Activated CD4-positive, alpha-beta T cell treated with anti-CD3 and anti-CD28 coated beads, Interleukin-2, amount 50 U/mL, for 1 hour (primary cell): ENCODE measurements at places on chromosomes 4 and X.

DNA sequence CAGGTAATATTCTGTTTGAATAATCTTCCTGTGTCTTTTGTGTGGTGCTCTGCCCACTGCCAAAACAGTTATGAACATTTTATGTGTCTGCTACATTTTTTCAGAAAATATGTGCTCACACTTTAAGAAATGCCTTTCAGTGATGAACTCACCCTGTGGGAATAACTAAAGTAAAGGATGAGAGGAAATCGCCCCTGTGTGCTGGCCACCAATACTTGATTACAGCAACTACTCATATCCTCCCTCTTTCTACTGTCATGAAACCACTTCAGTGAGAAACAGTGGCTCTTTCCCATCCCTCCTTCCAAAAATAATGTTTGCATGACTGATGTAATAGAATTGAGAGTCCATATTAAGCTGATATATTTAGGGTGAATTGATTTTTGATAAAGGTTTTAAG lies 900.9 kb downstream of the RAB28 start:
- no peak for DNase-seq

DNA sequence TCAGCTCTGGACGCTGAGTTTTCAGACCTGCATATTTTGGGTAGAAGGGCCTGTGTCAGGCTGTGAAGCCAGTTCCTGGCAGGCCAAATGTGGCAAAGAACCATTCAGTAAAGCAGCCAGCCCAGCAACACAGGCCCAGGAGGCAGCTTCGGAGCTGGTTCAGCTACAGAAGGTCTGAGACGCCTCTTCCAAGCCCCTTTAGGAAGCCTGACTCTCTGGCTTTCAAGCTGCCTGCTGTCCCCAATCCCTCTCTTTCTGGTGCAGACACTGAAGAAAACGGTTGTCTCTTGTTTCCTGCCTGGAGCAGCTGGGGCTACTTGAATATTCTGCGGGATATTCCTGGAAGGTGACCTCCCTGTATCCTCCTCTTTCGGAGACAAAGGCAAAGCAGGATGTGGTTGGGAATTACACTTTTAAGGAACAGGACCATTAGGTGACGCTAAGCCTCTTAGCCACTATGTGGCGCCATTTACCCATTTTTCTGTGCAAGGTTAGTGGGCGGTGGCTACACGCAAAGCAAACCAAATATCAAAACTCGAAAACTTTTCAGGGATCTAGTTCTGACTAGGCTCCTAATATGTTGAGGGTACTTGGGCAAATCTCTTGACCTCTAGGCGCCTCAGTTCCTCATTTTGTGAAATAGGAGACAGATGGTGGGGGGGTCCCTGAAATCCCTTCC lies 47.2 kb upstream of the LAS1L start:
- DNase-seq: peak; percentile 49

- DNase-seq: no peak
Measured at GRCh38 chrX:123617007-123617406, 115.8 kb downstream of the THOC2 start.

DNA sequence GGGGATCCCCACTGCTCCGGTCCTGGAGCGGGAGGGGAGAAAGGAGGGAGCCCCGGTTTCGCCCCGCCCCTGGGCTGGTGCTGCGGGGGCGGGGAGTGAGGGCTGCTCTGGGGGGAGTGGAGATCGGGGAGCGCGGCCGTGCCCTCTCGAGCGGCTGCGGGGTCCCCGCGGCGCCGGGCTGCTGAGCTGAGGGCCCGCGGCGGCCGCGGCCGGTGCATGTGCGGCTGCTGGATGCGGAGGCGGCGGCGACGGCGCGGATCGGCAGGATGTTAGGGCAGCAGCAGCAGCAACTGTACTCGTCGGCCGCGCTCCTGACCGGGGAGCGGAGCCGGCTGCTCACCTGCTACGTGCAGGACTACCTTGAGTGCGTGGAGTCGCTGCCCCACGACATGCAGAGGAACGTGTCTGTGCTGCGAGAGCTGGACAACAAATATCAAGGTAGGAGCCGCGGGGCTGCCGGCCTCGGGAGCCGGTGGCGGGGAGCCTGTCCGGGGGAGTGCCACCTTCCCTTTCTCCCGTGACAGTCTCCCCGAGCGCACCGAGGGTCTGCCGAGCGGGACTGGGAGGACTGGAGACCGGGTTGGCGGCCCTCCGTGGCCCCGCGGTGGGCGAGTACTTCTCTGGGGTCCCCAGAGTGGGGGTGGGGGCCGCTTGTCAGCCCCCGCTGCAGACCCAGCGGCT lies at the start of gene ING2:
Gene ING2 (plus strand): TSS at position 129 of the 681 bp plus-strand sequence. CDS start 138 bp downstream, at position 267.
- DNase-seq: no peak

GRCh38 chrX:77875372-77875771 lies 19.9 kb downstream of the MAGT1 start:
- no peak for DNase-seq

DNA sequence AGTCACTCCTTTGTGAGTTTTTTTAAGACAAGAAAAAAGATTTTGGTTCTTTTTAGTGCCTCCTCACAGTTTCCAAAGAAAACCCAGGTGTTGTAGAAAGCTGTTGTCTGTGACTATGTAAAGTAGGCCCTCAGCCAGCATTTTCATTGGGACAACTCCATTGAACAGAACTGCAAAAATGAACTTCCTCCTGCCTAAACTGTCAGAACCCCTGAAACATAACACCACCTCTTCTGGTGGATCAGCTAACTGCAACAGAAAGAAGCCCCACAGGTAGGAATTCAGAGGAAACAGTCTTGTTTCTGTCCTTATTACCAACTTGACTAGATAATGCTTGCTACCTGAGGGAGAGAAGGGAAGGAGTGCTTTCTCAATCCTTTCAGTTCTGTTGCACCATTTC lies 3.4 kb upstream of the ATP11C start:
- no peak for DNase-seq

DNA sequence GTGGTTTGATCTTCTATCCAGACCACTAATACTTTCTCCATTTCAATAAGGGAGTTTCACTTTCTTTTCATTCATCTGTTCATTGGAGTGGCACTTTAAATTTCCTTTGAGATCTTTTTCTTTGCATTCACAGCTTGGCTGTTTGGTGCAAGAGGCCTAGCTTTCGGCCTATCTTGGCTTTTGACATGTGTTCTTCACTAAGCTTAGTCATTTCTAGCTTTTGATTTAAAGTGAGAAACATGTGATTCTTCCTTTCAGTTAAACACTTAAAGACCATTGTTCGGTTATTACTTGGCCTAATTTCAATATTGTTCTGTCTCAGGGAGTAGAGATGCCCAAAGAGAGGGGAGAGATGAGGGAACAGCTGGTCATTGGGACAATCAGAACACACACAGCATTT lies 24.3 kb downstream of the CXCL13 start:
- no peak for DNase-seq

- DNase-seq: no peak
Measured at GRCh38 chrX:152588206-152588605, 49.5 kb upstream of the GABRQ start.

GRCh38 chrX:129720741-129721140 lies 18.0 kb upstream of the XPNPEP2 start:
- no peak for DNase-seq

GRCh38 chrX:21905953-21906352 lies 34.6 kb upstream of the SMS start:
- DNase-seq: no peak

- DNase-seq: no peak
Measured at GRCh38 chr4:81586706-81587105, 115.0 kb upstream of the RASGEF1B start.

DNA sequence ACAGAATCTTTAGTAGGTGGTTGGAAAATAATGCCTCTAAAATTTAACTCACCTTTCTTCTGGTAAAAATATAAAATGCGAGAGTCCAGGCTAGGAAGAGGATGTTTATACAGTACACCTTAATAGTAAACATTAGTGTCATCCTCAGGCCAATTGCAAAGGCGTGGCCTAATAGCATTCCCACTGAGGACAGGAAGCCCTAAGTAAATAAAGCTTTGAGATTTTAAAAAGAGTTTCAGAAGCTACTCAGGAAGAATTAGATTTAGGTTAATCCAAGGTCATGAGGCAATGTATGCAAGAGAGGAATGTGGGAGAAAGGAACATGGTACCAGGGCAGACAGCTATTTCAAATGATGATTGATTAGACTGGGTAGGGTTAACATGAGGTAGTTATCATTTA lies 49.5 kb downstream of the RPGR start:
- no peak for DNase-seq

GRCh38 chr4:84366161-84366560 lies 132.9 kb downstream of the NKX6-1 start:
- DNase-seq: no peak
